Naive thymus-derived CD4-positive, alpha-beta T cell (primary cell): ENCODE measurements at places on chromosomes 4 and X. TPM values are rescaled to one million over a fixed set of nuclear protein-coding genes. Genes with fewer than 3 reads are reported as not detected.

- H3K27me3 ChIP-seq = no peaks in the 10 kb centered on the region
- no peak for DNase-seq
- H3K4me3 ChIP-seq = no peak overlapping the region
- no peaks in the 10 kb centered on the region for H3K36me3 ChIP-seq
- no peaks in the 10 kb centered on the region for H3K4me1 ChIP-seq
- no peak overlapping the region for H3K27ac ChIP-seq
Observed at GRCh38 chr4:106659371-106659770, 290.8 kb upstream of the GIMD1 start.

DNA sequence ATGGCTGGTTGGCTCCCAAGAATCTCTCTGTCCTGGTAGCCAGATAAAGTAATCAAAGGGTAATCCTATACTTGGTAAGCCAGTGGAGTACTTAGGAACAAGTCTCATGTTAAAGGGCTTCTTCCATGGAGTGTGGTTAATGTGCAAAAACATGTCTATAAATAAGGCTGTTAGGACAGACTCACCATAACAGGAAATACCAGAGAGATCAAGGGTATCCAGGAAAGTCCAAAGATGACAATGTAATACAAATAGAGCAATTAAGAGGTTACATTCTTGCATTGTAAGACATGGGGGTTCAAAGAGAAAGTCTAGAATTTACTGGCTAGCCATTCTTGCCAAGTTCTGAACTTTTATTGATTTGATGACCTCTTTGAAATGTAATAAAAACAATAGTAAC is 61.9 kb upstream of the ZCCHC13 start:
- H3K4me1 ChIP-seq = no peaks in the 10 kb centered on the region
- DNase-seq = no peak
- no peak overlapping the region for H3K27ac ChIP-seq
- H3K36me3 ChIP-seq = peaks cover 4% of the 10 kb centered on the region

DNA sequence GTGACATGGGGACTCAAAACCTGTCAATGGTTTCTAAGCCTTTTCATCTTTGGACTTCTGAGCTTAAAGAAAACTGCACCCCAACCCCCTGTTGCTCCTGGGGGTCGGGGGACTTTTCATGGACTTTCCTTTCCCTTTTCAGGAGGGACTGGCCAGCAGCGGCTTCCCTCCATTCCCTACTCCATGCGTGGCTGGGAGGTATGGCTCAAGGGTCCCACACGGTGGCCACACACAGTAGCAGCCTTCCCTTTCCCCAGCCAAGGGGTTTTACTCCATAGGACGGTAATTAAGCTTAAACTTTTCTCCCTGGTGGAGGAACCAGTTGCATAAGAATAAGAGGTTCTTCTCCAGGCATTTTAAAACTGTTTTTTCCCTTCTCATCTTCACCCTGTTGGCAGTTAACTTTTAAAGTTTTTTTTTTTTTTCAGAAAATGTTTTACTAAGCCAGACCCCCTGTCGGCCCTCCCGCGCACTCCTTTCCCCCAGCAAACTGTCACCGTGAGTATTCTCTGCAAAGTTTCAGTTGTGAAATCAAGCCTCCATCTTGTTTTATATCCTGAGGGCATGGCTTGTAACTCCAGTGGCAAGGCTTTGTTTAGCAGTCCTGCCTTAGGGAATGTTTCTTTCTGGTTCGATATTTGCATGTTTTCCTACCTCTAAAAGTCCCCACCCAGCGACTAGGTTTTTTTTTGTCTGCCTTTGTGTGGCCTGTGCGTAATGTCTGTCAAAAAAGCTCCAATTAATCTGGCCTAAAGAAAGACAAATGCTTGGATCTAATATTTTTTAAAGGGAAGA is 325.7 kb downstream of the TLL1 start:
- H3K36me3 ChIP-seq = no peaks in the 10 kb centered on the region
- H3K27ac ChIP-seq = no peak overlapping the region
- H3K27me3 ChIP-seq = no peaks in the 10 kb centered on the region
- H3K4me1 ChIP-seq = no peaks in the 10 kb centered on the region
- no peak overlapping the region for H3K4me3 ChIP-seq
- no peak for DNase-seq

GRCh38 chr4:46886711-46887110 is 22.3 kb downstream of the COX7B2 start:
- no peaks in the 10 kb centered on the region for H3K4me1 ChIP-seq
- no peak overlapping the region for H3K4me3 ChIP-seq
- no peak overlapping the region for H3K27ac ChIP-seq
- no peaks in the 10 kb centered on the region for H3K27me3 ChIP-seq
- DNase-seq = no peak
- H3K36me3 ChIP-seq = no peaks in the 10 kb centered on the region

GRCh38 chrX:131792356-131792749 is 230.7 kb upstream of the STK26 start:
- no peaks in the 10 kb centered on the region for H3K4me1 ChIP-seq
- H3K4me3 ChIP-seq = no peak overlapping the region
- H3K27me3 ChIP-seq = no peaks in the 10 kb centered on the region
- peak overlapping the region; percentile 53 for H3K27ac ChIP-seq

- no peak for DNase-seq
- H3K4me3 ChIP-seq = no peak overlapping the region
- peaks cover 19% of the 10 kb centered on the region for H3K36me3 ChIP-seq
- H3K4me1 ChIP-seq = no peaks in the 10 kb centered on the region
- no peak overlapping the region for H3K27ac ChIP-seq
Observed at GRCh38 chr4:67712650-67713528, 11.9 kb upstream of the UBA6 start.

DNA sequence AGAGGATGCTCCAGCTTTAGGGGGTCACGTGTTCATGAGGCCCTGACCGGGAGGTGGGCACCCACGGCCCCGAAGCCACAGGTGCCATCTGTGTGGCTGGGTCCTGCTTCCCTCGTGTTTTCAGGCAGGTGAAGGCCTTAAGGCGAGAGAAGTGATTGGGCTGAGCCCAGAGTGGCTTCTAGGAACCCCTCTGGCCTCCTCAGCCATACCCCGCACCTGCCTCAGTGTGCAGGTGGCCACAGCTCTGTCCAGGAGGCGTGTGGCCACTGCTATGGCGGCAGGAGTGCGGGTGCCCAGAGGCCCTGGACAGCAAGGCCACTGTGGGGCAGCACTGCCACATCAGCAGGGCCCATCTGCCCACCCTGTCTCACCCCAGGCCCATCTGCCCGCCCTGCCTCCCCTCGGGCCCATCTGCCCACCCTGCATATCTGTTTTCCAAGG is 25.0 kb downstream of the NKX1-1 start:
- no peaks in the 10 kb centered on the region for H3K27me3 ChIP-seq
- no peak for DNase-seq
- H3K36me3 ChIP-seq = no peaks in the 10 kb centered on the region
- H3K27ac ChIP-seq = no peak overlapping the region
- no peak overlapping the region for H3K4me3 ChIP-seq
- no peaks in the 10 kb centered on the region for H3K4me1 ChIP-seq

- no peak for DNase-seq
- H3K27ac ChIP-seq = no peak overlapping the region
- no peaks in the 10 kb centered on the region for H3K36me3 ChIP-seq
- no peaks in the 10 kb centered on the region for H3K4me1 ChIP-seq
- H3K27me3 ChIP-seq = no peaks in the 10 kb centered on the region
- H3K4me3 ChIP-seq = no peak overlapping the region
Observed at GRCh38 chrX:20529301-20529700, 262.6 kb upstream of the RPS6KA3 start.

SLC10A4 gene
- total RNA-seq = not detected

FHDC1 gene
- 0.10 TPM for total RNA-seq

- H3K4me3 ChIP-seq = no peak overlapping the region
- H3K27ac ChIP-seq = no peak overlapping the region
- H3K4me1 ChIP-seq = no peaks in the 10 kb centered on the region
- DNase-seq = no peak
Observed at GRCh38 chr4:81021981-81022380, 8.5 kb upstream of the BMP3 start.

DNA sequence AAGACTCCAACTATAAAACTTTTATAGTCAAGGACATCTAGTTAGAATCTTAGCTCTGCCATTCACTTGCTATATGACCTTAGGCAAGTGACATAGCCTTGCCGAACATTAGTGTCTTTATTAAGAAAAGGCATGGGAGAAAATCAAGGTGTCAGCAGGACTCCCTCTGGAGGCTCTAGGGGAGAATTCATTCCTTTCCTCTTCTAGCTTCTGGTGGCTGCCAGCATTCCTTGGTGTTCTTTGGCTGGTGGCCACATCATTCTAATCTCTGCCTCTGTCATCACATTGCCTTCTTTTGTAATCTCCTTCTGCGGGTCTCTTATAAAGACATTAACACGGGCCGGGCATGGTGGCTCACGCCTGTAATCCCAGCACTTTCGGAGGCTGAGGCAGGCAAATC is 99.8 kb downstream of the PPP1R2C start:
- DNase-seq = no peak
- no peak overlapping the region for H3K4me3 ChIP-seq
- no peak overlapping the region for H3K27ac ChIP-seq

GRCh38 chrX:68807818-68808217 is 21.0 kb upstream of the EFNB1 start:
- no peaks in the 10 kb centered on the region for H3K4me1 ChIP-seq
- H3K27me3 ChIP-seq = no peaks in the 10 kb centered on the region
- DNase-seq = no peak
- no peak overlapping the region for H3K27ac ChIP-seq
- no peak overlapping the region for H3K4me3 ChIP-seq

GRCh38 chrX:129773649-129774458 is 5.9 kb upstream of the SASH3 start:
- DNase-seq = no peak
- H3K4me1 ChIP-seq = peaks cover 75% of the 10 kb centered on the region
- no peak overlapping the region for H3K4me3 ChIP-seq
- no peaks in the 10 kb centered on the region for H3K36me3 ChIP-seq

SLC10A6 gene
- not detected for total RNA-seq
